Lower lobe of right lung (tissue), 2 donors: ENCODE measurements at places on chromosomes 5 and 9.

- no peak for DNase-seq
Measured at GRCh38 chr5:158152136-158152535, 293.2 kb upstream of the CLINT1 start.

- DNase-seq: no peak
Measured at GRCh38 chr5:153490118-153491037, at the start of gene GRIA1. GRIA1 (plus strand) TSS chr5:153490670.

DNA sequence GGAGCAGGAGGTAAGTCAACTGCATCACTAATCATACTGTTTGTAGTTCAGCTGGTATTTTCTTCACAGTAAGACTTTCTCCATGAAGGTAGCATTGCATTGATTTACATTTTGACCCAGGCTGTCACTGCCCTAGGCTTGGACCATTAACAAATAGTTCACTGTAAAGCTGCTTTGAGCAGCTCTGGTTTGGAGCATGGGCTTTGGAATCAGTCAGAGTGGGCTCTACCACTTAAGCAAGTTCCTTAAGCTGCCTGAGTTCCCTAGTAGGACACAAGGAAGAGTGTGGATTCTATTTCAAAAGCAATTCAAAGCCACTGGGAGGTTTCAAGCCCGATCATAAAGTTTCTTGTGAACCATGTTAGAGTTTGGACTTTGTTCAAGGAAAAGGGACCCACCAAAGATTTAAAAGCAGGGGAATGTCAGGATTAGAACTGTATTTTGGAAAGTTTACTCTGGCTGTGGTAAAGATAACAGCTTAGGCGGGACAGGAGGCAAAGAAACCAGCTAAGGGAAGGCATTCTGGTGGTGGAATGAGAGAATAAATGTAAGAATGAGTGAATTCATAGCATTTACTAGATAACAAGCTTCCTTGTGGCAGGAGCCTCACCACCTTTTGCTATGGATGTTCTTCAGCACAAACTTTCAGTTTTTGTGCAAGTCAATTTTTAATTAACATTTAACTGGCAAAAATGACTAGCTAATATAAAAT lies 12.3 kb upstream of the PANK3 start:
- no peak for DNase-seq

GRCh38 chr5:164741376-164741775 lies 1236.0 kb downstream of the MAT2B start:
- no peak for DNase-seq

- no peak for DNase-seq
Measured at GRCh38 chr5:141135030-141135717, at the start of gene PCDHB5. PCDHB5 (plus strand) TSS chr5:141135206; CDS start chr5:141135435, 229 bp downstream.

- no peak for DNase-seq
Measured at GRCh38 chr5:161382685-161383084, 163.8 kb downstream of the GABRB2 start.

GRCh38 chr9:76901801-76902200 lies 4.1 kb downstream of the PRUNE2 start:
- no peak for DNase-seq

DNA sequence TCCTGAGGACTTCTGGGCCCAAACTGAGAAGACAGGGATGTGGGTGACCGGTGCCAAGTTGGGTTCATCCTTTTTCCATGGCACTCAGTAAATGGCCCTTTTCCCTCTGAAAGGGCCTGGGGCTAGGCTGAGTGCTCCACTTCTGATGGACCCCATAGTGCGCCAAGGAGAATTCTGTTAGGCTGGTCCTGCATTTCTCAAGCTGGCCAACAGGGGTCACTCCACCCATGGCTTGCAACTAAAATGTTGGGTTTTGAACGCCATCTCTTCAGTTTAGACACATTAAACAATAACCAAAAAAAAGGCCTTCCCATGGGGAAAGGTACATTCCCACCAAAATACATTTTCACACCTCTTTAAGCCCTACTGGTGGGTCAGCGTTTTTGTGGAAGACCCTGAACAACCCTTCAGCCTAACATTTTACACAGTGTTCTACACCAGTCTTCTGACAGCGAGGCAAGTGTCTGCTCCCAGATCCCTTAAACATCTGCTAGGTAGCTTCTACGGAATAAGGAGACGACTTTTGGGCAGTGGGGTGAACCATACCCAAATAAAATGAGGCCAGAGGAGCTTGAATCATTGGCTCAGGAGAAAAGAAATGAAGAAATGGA lies 27.3 kb downstream of the CNTFR start:
- DNase-seq: no peak

DNA sequence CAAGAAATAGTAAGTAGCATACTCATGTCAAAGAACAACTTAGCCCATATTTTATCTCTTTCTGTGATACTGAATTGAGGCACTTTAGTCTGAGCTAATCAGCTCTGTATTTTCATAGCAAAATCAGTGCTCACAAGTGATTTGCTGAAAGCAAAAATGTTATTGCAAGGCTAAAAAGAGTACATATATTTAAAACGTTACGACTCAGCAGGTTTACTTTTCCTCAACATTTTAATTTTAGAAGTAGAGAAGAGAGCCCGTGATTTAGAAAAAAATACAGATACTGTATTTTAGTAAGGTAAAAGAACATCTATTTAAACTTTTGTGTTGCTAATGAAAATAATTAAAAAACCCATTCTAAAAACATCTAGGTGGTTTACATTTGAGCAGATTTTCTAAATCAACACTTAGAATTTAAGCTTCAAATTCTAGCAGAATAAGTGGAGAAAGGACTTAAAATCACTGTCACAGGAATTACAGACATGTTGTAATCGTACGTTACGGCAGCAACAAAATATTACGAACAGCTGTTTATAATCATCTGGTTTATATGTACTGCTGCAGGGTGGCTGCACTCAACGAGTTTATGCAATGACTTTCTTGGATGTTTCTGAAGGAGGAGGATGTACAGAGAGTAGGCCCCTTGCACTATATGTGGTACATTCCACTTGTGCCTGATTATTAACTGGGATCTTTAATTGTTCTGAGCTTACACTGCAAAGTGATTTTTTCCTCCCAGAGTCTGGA lies 20.1 kb downstream of the SREK1 start:
- DNase-seq: no peak

- DNase-seq: no peak
Measured at GRCh38 chr9:107005201-107005600, 142.2 kb downstream of the ZNF462 start.

DNA sequence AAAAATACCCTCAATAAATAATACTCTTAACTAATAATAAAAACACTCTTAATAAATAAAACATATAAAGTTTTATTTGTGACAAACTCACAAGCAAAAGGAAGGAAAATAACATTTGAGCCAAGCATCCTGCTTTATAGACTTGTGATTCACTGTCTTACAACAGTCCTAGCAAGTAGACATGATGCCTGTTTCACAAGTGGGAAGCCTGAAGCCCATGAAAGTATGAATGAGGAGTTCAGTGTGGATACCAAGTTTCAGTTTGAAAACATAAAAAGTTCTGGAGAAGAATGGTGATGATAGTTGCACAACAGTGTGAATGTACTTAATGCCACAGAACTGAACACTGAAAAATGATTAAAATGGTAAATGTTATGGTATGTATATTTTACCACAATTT lies 10.9 kb downstream of the HABP4 start:
- no peak for DNase-seq

DNA sequence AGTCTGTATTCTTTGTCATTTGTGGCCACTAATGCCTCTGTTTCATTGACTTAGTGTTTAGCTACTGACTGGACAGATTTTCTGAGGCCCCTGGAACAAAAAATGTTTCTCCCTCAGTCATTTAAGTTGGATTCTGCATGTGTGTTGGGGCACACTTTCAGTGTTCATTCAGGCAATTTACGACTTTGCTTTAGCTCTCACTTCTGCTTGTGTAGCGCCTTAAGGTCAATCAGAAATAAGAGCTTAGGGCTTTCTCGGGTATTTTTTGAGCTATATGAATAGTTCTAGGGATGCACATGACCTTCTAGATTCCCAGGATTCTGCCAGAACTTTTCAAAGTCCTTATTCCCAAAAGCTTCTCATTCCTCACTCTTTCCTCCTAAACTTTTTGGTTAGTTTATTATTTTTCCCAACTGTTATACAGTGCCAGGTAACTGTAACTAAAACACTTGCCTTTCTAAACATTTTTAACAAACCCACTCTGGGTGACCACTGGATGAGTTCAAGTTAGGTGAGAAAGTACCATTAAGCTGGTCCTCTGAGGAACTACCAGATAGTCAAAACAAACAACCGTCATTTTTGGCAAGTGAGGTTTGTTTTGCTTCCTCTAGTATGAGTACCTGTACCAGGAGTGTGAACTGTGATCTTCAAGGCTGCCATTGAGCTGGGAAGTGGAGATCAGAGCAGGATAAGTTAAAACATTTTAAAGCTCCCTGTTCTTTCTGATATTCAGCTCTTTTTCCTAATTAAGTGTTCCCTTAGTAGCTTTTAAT lies 571.3 kb upstream of the TLE4 start:
- no peak for DNase-seq

DNA sequence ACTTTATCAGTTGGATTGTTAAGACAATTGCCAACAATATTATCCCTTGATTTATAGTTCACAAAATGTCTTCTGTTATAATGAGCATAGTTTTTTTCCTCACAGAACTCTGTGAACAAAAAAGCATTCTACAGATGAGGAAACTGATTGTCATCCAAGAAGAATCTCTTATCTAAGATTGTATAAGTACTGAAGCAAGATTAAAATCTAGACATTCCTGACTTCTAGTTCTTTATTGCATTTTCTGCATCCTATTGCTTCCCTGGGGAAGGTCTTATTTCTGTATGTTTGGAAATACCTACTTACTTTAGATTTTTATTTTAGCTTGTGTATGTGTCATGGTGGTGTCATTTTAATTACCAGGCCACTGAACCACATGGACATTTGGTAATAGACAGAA lies 884.9 kb upstream of the WWC1 start:
- DNase-seq: no peak

GRCh38 chr5:36459176-36460135 lies 146.9 kb upstream of the SLC1A3 start:
- DNase-seq: no peak

GRCh38 chr5:154287136-154287535 lies 96.6 kb downstream of the GALNT10 start:
- DNase-seq: peak; percentile 57

GRCh38 chr5:154157483-154158378 lies 32.8 kb upstream of the GALNT10 start:
- no peak for DNase-seq

DNA sequence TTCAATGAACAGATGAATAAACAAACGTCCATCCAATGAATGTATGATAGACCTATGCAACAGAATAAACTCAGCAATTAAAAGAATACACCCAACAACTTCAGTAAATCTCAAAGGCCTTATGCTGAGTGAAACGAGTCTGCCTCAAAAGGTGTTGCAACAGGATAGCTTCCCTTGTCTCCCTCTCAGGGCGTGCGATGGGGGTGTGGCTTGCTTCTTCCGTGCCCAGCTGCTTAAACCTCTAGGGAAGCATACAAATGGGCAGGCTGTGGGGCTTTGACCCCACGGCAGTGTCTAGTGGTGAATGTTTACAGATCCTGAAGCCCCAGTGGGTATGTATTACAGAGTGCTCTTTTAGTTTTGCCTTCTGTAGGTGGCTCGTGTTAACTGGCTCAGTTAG lies 87.0 kb upstream of the CCL21 start:
- peak; percentile 47 for DNase-seq

DNA sequence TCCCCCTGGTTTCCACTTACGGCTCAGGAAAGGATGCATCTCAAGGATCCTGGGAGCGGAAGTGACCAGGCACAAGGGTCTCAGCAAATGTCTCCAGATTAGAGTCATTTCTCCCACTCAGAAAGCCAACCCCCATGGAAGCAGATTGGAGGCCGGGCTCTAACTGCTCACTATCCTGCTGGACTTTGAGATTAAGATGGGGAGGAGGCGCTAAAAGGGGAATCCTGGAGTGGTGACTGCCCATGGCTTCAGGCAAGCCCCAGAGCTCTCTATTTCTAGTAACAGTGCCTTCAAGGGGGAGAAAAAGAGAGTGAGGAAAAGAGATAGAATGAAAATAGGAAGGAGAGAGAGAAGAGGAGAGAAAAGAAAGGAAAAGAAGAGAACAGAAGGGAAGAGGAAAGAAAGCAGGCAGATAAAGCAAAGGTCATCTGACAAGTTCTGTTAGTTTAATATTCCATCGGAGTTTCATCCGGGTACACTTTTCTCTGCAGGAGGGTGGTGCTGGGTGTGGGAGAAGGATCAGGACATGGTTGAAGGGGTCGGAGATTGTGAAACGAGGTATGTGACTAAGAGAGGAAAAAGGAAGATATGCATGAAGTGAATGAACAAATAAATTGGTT lies at the start of gene AGXT2:
TSS of gene AGXT2 (minus strand) at position 165 of the 620 bp plus-strand sequence. CDS start at position 108, 57 bp downstream.
- no peak for DNase-seq

- no peak for DNase-seq
Measured at GRCh38 chr5:124301850-124302249, 444.6 kb downstream of the ZNF608 start.

- no peak for DNase-seq
Measured at GRCh38 chr5:143376911-143377813, 26.3 kb downstream of the NR3C1 start.

DNA sequence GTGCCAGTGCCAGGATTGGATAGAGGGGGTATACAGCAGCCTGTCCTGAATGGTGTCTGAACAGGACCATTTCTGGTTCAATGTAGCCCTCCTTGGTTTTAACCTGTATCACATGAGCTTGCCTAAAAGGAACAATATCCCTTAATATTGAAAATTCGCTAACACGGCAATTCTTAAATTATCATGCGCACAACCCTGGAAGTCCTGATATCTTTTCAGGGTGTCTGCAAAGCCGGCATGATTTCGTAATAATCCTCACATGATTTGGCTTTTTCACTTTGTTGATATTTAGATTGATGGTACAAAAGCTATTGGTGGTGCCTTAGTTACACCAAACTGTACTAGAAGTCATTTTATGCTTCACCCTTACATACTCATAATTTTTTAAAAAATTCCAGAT lies 53.2 kb downstream of the PCSK1 start:
- no peak for DNase-seq

GRCh38 chr5:116825486-116825885 lies 250.9 kb upstream of the SEMA6A start:
- DNase-seq: no peak

- DNase-seq: no peak
Measured at GRCh38 chr5:111574311-111574710, 62.0 kb upstream of the STARD4 start.

- no peak for DNase-seq
Measured at GRCh38 chr5:8520917-8521316, 652.0 kb downstream of the MTRR start.

DNA sequence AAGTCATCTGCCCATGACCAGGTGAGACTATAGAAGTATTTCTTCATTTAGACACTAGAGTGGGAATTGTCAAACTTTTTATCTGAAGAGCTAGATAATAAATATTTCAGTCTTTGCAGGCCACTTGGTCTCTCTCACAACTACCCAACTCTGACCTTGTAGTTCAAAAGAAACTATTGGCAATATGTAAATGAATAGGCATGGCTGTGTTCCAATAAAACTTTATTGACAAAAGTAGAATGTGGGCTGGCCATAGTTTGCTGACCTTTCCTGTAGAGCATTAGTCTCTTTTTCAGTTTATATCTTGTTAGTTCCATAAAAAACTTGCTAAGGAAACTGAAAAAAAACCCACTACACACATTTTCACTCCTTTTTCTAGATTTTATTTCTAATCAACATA lies 535.5 kb downstream of the PRR16 start:
- no peak for DNase-seq

- peak; percentile 85 for DNase-seq
Measured at GRCh38 chr5:174532455-174533453, 191.6 kb upstream of the MSX2 start.

- no peak for DNase-seq
Measured at GRCh38 chr9:136179101-136179616, 25.8 kb downstream of the LHX3 start.
